Activated gamma-delta T cell treated with Interleukin-2 at 50 U/mL for 16 hours (primary cell): ENCODE measurements at places on chromosomes 2 and 18.

DNA sequence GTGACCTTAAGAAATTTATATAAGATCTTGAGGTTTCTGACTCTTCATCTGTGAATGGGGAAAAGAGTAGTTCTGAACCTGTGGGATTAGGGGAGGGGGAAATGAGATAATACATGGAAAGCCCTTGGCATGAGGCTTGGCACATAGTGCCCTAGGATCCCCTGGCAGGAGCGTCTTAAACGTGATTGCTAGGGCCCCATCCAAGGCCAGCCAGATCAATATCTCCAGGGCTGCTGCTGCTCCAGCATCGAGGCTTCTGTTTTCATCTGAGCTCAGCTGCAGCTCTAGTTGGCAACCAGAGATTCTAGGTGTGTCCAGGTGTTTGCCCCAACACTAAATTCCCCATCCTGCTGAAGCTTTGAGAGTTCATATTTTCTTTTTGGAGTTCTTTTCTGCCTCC, 71.0 kb downstream of the IL1R2 start:
- DNase-seq, result no peak

- DNase-seq, result no peak
Measured at GRCh38 chr18:22667616-22668422, 250.1 kb upstream of the CTAGE1 start.

GRCh38 chr2:229205704-229206103, 65.4 kb downstream of the PID1 start:
- DNase-seq, result no peak

- DNase-seq, result no peak
Measured at GRCh38 chr2:229728370-229728769, 14.0 kb upstream of the DNER start.

DNA sequence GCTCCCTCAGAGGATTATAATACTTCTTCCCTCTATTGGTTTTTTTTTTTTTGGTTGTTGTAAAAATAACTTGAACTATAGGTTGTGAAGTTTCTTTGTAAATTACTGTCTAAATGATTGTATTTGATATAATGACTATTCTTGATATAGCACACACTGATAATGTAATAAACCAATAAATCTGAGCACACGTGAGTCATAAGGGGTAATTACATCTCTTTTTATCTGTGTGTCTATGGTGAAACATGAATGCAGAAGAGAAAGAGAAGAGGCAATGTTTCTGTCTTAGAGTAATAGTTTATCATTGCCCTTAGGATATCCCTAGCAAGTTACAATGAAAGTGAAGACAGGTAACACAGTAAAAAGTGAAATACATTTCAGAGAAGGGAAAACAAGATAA, 64.1 kb upstream of the RAPGEF4 start:
- DNase-seq, result no peak

DNA sequence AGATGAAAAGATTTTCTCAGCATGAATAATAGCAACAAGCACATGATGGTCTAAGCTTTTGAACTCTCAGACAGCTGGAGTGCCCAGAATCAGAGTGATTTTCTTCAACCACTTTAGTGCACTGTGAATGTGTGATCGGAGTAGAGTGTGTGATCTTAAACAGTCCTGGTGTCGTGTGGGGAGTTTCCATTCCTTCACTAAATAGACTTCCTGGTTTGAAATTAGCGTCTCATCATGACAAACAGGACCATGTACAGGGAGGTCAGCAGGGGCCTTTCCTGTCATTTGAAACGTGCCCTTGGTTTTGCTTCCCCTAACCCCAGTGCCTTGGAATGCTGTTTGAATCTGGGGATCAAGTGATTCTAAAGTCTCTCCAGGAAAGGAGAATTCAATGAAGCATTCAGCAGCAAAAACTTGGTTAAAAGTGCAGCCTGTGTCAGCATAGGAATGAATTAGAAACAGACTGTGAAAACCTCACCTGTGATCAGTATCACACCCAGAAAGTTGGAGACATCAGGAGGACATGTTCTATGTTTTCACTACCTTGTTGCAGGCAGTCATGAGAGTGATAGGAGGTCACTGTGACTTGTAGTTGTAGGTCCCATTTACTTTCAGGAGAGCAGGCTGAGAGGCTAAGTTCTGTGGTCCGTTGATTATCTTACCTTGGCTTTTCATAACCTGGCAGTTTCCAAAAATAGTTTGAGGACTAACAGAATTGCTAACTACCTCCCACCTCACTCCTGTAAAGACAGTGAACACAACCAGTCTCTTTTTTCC, 400.3 kb downstream of the MTX2 start:
- DNase-seq, result no peak

GRCh38 chr2:137507237-137507636, 457.0 kb upstream of the HNMT start:
- no peak for DNase-seq

GRCh38 chr2:106705877-106706276, 180.1 kb downstream of the ST6GAL2 start:
- no peak for DNase-seq

DNA sequence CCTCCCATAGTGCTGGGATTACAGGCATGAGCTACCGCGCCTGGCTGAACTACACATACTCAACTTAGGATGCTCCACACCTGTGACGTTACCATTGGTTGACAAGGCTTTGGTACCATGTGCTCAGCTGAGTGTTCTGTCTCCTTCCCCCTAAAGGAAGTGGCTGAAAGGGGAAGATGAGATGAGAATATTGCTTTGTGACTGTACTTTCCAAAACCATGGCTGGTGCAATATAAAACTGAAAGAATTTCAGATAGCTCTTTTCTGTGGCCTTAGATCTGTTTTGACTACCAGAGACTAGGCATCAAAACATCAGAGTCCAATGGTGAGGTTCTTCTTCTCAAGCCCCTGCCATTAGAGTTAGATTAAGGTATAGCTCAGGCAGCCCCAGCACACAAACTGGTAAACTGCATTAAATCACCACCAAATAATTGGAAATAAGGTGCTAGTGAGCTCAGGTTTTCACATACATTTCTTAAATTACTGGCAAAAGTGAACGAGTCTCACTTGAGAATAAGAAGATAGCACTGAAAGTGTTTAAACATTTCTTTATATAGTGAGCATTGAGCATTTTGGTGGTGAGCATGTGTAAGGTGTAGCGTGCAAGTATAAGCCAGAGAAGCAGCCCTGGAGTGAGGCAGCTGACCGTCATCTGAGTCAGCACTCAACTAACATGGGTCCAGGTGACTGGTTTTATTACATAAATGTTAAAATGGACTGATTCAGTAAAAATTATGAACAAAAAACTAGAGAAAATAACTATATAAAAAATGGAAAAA, 113.5 kb upstream of the FZD5 start:
- DNase-seq, result no peak
